ENCODE measurements at places on chromosomes 12 and 14.
A peak's percentile ranks its signal among the peaks of the same experiment; 100 is the strongest.

DNA sequence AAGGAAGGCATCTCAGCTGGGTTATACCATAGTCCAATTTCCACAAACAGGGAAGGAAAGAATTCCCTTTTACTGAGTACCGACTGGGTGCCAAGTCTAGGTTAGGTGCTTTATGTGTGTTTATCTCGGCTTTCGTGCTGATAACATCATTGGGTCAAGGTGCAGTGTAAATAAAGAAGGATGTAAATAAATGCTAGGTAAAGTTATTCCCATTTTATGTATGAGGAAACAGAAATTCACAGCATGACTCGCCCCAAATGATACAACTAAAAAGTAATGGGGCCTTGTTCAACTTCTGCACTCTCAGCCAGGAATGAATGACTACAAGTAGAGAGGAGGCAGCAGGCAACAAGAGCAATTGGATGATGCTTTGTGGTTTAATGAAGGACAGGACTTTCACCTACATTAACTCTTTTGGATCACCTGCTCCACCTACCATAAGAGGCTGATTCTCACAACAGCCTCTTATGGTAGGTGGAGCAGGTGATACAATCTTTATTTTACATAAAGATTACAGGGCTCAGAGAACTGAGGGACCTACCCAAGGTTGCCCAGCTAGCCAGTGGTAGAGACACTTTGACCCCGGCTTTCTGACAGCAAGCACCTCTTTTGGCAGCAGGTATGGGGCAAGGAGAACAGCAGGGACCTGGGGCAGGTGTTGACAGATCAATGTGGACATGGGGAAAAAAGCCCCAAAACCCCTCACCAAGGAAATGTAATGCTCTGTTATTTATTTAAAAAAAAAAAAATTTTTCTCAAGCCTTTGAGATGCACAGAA, 213.4 kb upstream of the NUDT4 start:
- no peak for DNase-seq

DNA sequence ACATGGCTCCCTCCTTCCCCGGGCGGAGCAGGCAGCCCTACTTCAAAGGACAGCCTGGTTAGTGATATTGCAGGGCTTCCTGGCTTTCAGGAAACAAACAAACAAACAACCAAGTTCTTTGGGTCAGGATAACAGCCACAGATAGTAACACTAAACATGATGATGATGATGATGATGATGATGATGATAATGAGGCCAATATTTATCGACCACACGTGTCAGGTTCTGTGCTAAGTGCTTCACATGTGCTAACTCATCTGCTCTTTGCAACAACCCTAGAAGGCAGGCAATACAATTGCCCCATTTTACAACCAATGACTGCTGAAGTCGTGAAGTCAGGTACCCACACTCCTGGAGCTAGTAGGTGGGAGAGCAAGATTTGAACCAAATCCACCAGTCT, 44.1 kb upstream of the TBX5 start:
- DNase-seq, result no peak

- DNase-seq, result no peak
Observed at GRCh38 chr14:87566991-87567390, 426.0 kb downstream of the GALC start.

DNA sequence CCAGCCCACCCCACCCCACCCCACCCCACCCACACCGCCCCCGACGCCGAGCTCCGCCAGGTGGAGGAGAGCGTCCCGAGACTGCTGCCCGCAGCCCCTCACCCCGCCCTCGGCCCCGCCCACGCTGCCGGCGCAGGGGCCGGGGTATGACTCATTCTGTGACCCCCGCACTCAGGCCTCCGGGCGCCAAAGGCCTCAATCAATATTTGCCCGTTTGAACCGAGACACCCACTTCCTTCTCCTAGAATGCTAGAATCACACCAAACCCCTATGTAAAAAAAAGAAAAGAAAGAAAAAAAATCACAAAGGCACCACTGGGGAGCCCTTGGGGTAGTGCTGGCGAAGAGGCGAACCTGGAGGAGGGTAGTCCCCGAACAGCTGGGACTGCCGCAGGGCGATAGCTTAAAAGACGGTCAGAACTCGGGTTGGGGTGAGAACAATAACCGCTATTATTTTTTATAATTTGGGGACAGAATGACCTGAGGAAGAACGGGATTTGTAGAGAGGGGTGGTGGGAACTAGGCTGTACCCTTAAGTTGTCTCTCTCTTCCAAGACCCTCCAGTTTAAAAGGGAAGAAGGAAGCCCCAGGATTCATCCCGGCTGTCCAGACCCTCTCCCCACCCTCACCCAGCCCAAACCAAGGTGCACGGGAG, 894 bp downstream of the KRT8 start:
- DNase-seq, result peak; percentile 15

GRCh38 chr14:37142835-37143401, 29.5 kb downstream of the SLC25A21 start:
- DNase-seq, result no peak

DNA sequence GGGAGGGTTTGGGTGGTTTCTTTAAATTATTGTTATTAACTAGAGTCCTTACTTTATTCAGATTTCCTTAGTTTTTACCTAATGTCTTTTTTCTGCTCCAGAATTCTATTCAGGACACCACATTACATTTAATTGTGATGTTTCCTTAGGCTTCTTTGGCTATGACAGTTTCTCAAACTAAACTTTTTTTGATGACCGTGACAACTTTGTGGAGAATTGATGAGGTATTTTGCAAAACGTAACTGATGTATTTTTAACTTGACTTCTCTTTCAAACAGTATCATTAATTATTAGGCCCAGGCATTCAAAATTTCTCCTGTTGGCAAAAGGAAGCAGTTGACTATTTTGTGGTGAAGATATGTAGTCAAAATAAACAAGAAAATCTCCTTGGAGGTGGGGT, 10.5 kb downstream of the RNASE6 start:
- no peak for DNase-seq

GRCh38 chr14:103782376-103782775, 65.0 kb downstream of the PPP1R13B start:
- no peak for DNase-seq

- no peak for DNase-seq
Observed at GRCh38 chr14:104392001-104392395, 187.6 kb upstream of the C14orf180 start.

DNA sequence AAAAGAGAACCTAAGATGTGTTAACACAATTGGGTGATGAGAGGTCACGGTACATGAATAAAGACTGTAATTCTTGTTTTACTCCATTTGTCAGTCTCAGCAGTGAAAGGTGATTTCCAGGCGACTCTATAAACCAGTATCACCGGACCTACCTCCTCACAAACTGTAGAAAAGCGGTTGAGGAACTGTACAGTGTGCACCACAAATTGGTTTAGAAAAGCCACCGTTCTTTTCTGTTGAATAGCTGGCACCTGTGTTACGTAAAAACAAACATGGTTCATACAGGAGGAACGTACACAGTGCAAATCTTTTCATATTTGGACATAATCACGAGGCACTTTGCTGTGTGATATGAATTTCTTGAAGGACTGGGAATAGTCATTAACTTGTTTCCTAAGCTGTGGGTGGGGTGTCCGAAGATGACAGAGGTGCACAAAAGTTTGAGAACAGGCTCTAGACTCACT, 663 bp downstream of the WASHC3 start:
- no peak for DNase-seq

DNA sequence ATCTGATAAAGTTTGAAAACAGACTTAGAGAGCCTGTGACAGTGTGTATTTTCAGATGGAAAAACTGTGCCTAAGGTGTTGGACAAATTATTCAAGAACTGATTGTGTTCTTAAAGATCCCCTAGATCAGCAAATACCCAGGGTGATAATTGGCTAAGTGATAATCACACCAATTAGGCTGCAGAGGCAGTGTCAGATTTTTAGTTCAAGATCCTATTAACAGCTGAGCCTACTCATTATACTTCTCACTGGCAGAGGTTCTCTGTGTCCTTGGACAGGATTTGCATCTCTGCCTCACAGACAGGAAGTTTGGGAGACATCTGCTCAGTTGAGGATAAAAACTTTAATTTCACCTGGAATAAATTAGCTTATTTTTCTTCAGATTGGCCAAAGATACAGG, 4.3 kb upstream of the FGD4 start:
- DNase-seq, result no peak

- DNase-seq, result no peak
Observed at GRCh38 chr14:28294834-28295440, 471.6 kb upstream of the FOXG1 start.

- no peak for DNase-seq
Observed at GRCh38 chr14:58755031-58755925, 117.5 kb downstream of the DACT1 start.

- DNase-seq, result no peak
Observed at GRCh38 chr12:80551897-80552296, 107.9 kb downstream of the PTPRQ start.

DNA sequence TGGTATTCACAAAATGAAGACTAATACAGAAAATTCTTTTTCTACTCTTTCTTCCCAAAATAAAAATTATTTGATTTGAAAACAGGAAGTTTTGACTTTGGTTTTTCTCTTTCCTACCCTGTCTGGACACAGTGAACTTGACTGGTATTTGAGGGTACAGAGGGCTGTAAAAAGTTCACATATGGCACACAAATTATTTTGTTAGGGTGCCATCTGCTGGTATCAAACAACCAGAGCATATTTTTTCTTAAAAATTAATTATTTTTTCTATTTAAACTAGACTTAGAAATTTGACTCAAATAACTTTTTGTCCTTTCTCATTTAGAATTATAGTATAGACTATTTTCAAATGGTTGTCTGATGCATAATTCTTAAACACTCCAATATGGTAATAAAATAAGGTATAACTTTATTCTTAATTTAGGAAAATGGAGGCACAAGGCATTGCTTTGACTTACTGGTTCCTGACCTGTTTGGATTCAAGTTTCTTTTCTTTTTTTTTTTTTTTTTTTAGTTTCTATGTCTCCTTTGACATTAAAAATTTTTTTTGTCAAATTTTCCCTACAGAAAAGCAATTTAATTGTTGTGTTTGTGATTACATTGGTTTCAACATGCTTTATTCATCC, 390.6 kb downstream of the PRKD1 start:
- no peak for DNase-seq

DNA sequence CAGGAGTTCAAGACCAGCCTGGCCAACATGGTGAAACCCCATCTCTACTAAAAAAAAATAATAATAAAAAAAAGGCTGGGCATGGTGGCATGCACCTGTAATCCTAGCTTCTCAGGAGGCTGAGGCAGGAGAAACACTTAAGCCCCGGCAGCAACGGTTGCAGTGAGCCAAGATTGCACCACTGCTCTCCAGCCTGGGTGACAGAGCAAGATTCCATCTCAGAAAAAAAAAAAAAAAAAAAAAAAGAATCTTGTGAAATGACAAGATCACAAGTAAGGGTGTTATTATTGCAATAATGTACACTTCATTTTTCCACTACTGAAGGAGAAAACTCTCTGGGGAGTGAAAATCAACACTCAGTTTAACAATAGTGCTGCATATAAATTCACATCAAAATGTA, 8.8 kb upstream of the PTGR2 start:
- DNase-seq, result no peak

GRCh38 chr12:104718304-104718929, 239.7 kb downstream of the SLC41A2 start:
- DNase-seq, result no peak

- no peak for DNase-seq
Observed at GRCh38 chr14:57818511-57818910, 47.4 kb downstream of the SLC35F4 start.

DNA sequence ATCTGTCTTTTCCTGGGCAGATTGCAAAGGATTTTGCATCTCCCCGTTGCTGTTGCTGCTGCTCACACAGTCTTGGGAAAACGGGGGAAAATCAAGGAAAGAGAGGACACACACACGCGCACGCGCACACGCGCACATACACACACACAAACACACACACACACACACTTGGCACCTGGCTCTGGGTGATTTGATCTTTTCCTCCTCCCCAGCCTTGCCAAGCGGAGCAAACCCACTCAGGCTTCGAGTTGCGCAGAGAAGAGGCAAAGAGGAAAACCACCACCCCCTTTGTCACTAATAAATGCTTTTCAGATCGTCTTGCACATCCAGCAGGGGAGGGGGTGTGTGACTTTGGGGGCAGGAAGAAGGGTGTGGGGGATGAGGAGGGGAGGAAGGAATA, 965 bp upstream of the NOS1 start:
- DNase-seq, result no peak

DNA sequence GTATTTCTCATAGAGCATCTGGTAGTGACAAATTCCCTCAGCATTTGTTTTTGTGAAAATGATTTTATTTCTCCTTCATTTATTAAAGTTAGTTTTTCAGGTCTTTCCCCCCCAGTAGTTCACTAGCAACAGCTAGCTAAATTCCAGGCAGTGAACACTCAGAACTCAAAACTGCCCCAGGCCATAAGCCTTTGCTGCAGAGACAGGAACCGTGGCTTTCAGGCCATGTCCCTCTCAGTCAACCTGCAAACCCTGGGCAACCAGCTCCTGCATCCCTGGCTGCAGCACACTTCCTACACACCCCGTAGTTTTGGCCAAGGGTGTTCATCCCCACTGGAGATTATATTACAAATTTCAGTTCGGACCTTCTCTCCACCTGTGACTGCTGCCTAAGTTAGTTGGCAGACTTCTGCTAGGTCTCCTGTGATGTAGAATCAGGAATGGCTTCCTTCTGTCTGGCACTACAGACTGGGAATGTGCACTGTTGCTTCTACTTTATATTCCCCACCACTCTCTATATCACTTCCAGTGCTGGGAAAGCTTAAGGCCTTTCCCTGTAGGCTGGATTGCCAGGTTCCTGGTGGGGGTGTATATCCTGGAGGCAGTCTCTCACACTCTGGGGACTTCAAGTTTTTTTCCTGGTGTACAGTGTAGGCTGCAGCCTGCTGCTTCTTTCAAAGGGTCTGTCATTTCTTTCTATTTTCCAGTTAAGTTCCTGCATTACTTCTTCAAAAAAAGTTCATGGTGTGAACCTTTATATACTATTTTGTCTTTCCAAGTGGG, 924.4 kb upstream of the LRFN5 start:
- DNase-seq, result no peak

DNA sequence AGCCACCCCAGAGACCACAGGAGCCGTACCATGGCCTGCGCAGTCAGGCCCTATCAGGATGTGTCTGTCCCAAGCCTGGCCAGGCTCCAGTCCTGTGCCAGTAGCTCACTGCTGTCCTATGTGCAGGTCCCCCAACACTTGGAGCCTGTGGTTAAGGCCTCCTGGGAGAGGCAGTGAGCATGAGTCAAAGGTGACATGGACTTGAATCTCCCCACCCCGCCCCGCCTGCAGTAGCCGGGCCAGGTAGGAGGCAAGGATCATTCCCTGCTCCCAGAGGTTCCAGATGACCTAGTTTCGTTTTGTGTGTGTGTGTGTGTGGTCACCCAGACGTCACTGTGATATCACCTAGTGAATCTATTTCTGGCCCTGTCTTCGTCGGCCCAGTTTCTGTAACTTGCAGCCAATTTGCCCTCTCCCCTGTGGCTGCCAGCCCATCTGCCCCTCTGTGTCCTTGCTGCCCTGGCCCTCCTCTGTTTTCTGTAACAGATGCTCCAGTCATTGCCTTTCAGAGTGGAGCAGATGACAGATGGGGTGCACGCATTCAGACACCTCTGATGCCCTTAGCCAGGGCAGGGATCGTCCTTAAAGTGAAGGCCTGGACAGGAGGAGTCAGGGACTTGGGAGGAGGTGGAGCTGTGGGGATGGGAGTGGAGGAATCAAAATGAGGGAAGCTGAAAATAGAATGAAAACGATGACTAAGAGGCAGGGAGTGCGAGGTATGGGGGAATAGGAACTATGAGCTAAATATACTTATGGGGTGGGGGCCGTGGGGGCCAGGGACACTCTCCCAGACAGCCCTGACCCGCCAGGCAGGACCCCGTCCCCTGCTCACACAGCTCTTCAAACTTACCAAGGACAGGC, 37.4 kb downstream of the SLC6A12 start:
- DNase-seq, result no peak

GRCh38 chr12:88401155-88401554, 179.1 kb downstream of the KITLG start:
- no peak for DNase-seq
